ENCODE measurements at places on chromosomes 7 and 10. TPM values are rescaled to one million over a fixed set of nuclear protein-coding genes. Genes with fewer than 3 reads are reported as not detected.

DNA sequence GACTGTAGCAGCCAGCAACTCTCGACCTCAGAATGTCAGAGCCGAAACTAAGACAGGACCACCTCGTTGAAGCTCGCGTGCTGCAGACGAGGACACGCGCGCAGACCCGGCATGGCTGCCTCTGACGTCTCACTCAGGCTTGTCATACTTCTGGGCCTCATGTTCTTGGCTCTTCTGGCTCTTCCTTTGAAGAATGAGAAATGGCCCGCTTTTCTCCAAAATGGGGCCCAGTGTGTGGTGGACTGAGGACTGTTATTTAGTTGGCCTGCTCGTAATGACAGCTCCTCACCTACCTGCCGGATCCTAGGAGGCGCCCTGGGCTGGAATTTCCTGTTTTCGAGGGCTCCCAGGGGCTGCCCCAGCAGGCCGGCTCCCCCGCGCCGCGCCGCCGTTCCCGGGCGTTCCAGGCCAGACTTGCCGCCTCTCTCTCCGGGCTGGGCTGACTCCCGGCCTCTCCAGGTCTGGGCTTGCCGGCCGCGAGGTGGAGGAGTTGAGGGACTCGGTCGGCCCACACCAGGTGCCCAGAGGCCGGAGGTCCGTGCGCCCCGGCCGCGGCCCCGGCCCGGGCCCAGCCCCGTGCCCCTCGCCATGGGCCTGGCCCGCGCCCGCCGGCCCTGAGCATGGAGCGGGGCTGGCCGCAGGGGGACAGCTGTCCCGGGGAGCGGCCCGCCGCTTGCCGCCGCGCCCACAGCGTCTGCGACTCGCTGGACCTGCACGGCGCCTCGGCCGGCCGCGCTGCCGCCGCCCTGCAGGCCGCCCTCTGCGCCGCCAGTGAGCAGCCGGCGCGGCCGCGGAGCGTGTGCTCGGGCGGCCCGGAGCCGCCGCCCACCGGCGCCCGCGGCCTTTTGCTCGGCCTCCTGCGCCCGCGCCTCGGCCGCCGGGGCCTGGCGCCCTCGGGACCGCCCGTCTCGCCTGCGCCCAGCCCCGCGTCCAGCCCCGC is 28.1 kb downstream of the AGAP3 start:
- peak; percentile 24 for DNase-seq

DNA sequence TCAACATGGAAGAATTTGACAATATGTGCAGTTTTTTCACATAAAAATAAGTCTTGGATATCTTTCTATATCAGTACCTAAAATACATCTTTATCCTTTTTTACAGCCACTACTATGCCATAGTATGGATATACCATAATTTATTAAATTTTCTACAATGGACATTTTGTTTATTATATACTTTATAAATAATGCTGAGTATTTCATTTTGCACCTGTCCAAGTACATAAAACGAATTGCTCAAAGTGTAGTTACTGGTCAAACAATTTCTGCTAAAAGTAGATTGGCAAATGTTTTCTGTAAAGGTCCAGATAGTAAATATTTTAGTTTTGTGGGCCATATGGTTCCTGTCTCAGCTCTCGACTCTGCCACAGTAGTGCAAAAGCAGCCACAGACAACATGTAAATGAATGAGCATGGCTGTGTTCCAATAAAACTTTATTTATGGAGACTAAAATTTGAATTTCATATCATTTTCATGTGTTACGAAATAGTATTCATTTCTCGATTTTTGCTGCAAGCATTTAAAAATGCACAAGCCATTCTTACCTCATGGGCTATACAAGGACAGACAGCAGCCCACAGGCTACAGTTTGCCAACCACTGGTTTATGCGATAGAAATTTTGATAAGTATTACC is 96.9 kb upstream of the STEAP1B start:
- no peak for DNase-seq

- DNase-seq = no peak
Measured at GRCh38 chr7:137519181-137519691, 175.7 kb upstream of the PTN start.

GRCh38 chr10:30818854-30819253 is 189.3 kb upstream of the LYZL2 start:
- no peak for DNase-seq

- no peak for DNase-seq
Measured at GRCh38 chr7:132041108-132041507, 484.7 kb upstream of the PODXL start.

DNA sequence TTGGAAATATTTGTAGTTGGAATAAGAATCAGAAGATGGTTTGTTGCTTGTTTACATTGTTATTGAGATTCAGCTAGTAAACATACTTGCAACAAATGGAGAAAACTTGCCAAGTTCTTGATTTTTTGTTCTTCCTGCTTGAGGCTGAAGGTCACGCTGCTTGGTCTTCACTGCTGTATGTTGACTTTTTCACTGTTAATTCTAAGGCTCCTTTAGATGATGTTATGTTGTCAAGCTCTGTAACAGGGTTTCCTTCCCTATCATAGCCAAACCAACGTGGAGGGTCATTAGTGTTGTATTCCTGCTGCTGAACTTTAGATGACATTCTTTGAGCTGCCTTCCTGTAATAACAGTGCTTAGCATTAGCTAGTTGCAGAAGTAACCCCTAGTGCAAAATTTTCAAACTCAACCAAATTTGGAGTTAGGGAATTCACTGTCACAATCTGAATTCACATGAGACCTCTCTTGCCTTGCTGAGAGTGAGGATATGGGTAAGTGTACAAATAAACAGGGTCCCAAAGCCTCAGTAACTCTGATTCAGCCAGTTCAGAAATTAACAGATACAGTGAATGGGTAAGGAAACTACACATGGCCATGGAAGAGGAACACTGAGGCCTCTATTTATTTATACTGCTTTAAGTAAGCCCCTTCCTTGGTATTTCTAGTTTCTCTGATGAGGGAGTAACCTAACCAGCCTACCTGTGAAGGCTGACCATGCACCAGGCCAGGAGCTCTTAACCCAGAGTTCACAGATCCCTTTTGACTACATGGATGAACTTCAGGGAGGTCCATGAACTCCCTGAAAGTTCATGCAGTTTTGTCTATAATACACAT is 64.6 kb downstream of the FAM185A start:
- DNase-seq = no peak

DNA sequence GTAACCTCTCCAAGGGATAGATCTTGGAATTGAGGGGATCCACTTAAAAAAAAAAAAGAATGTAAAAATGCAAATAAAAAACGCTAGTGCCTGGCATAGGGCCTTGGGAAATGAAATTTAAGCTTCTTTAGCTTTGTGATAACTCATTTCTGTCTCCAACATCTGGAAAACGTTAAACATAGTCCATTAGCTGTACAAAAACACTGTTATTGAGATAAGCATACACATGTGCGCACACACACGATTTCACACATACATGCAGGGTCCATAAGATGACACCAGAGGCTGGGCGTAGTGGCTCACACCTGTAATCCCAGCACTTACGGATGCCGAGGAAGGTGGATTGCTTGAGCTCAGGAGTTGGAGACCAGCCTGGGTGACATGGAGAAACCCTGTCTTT is 13.7 kb upstream of the CUL2 start:
- DNase-seq = no peak

DNA sequence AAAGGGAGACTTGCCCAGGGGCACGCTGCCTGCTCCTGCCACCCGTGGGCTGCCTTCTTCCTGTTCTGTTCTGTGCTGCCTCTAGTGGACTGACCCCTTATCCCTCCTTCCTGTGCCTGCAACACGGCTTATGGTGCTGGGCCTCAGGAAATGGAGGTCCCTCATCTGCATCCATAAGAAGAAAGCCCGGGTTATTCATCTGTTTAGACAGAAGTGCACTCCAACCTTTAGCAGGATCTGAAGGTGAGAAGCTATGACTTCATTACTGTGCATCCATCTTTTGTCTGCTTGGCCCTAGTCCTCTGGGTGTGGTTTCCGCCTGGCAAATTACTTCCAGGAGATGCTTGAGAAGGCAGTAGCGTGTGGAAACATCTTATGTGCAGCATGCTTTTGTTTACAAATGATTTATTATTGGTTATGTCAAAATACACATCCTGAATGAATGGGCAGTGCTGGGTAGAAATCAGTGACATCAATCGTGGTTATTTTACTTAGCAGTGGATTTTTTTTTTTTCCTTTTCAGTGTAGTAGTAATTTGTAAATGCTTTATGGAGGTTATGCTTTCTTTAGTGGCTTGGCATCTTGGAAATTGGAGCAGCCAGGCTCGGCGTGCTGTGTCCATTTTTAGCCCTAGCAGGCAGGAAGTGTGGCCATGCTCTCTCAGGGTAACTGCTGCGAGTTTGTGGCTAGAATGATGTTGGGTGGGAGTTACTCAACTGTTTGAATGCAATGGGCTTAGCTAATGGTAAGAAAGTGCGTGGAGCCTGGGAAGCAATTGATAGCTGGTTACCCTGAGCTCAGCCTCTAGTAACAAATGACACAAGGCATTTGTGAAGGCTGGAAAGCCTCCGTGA is 12.7 kb downstream of the PTPRE start:
- DNase-seq = peak; percentile 18

GRCh38 chr10:92381543-92381954 is 90.6 kb downstream of the MARCHF5 start:
- DNase-seq = no peak

DNA sequence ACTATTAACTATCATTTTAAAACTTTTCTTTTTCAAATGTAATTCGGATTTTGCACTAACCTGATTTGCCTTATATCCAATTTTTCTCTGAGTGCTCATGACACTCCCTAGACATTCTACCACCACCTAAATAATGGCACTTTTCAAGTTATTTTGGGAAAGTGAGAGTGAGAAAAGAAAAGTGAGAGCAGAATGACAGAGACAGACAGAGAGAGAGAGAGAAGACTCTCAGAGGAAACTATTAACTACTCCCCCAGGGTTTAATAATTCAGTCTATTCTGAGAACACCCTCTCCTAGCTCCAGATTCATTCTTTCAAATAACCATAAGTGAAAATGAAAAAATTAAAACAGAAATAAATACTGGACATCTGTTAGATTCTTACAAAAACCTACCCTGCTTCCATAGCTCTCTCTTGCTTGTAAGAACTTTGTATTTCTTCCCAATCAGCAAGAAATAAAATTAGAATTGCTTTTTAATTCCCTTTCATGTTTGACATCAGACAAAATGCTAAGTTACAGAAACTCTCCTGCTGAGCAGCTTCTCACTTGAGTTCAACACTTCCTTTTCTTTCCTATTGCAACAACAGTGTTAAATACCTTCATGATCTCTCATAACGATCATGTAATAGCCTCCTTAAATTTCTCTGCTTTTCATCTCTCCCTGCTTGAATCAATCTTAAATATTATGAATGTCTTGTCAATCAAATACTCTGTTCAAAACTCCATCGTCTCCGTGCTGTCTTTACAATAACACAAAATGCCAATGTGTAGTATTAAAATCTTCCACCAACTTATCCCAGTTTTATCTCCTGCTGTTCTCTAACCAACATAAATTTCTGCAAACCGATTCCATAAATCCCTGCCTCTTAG is 191.7 kb downstream of the SEMA3E start:
- DNase-seq = peak; percentile 19

- DNase-seq = no peak
Measured at GRCh38 chr7:78153285-78153684, 354.7 kb downstream of the PHTF2 start.

- no peak for DNase-seq
Measured at GRCh38 chr7:98105942-98106544, 619 bp upstream of the LMTK2 start.

- DNase-seq = no peak
Measured at GRCh38 chr10:133274751-133275683, 1.7 kb downstream of the ADAM8 start.

DNA sequence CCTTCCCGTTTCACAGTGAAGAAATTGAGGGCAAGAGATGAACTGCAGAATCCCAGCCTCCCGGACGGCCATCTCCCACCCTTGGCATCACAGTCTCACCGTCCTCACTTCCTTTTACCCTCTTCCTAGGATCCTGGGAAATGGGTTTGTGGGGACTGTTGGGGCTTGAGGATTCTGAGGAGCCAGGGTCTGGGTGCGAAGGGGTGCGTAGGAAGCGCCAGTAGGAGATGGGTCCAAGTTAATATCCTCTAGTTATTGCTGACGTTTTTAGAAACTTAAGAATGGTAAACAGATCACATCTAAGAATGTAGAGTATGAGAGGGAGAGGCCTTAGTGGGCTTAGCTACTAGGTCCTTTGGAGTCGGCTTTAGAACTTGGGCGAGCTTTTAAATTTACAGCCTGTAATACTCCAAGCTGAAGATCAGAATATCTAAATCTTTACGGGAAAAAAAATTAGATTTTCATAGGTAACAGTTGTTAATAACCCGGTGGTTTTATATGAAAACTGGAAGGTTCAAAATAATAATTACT is 696 bp downstream of the MALSU1 start:
- peak; percentile 28 for DNase-seq

DNA sequence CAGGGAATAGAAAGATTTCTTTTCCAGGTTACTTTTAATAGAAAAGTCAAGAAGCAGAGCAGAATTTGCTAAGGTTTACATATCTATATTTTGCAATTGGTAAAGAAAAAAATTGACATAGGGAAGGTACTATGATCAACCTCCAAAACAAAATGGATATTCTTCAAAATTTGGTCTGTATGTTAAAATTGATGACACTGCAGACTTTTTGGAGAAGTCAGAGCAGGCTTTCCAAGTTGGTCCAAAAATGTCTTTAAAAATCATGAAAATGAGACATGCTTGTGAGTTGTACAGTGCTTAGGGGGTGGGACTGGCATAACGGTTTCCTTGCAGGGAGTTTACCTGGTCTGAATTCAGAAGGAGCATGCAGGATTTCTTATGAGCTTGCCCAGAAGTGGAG is 77.0 kb downstream of the TFPI2 start:
- DNase-seq = no peak

DNA sequence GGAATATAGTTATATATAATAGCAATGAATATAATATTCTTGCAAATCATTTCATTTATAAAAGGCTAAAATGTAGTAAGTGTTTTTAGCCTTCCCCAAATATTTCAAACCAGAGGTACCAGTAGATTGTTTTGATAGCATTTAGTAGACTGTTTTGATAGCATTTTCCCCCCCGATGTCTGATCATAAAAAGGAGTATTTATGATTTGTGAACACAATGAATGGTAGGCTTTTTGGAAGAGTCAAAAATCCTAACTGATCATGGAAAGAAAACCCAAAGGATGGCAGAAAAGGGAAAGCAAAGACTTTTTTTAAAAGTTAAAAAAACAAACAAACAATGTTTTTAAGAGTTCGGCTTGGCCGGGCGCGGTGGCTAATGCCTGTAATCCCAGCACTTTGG is 152.5 kb downstream of the PIP4K2A start:
- no peak for DNase-seq

MXI1 gene
- total RNA-seq = 21.1 TPM

PLAU gene
- total RNA-seq = 6.9 TPM

TAS2R3 gene
- total RNA-seq = 0.99 TPM

BUB3 gene
- total RNA-seq = 196 TPM

MALRD1 gene
- total RNA-seq = 1.1 TPM

H2BK1 gene
- not detected for total RNA-seq

ARHGEF5 gene
- 9.3 TPM for total RNA-seq

COA1 gene
- 115 TPM for total RNA-seq

SPOCK2 gene
- total RNA-seq = 0.11 TPM
